Calu3 (cell line): ENCODE measurements at places on chromosomes 16 and 17. TPM values are rescaled to one million over a fixed set of nuclear protein-coding genes. Genes with fewer than 3 reads are reported as not detected.

CCDC144A gene
- 15.9 and 16.8 TPM in 2 replicates for total RNA-seq

CHST5 gene
- 0.42 and 0.64 TPM in 2 replicates for total RNA-seq

SMIM36 gene
- total RNA-seq, result not detected in 2 replicates

ZNF385C gene
- 4.0 and 6.3 TPM in 2 replicates for total RNA-seq

DNAH3 gene
- 0.21 and 0.64 TPM in 2 replicates for total RNA-seq

MILR1 gene
- 4.9 and 7.6 TPM in 2 replicates for total RNA-seq

KCNH6 gene
- total RNA-seq, result not detected in 2 replicates

CCL5 gene
- total RNA-seq, result 7.0 and 28.7 TPM in 2 replicates

TM4SF5 gene
- total RNA-seq, result 0.54 and 0.56 TPM in 2 replicates

SRL gene
- 0.12 TPM in 1 of 2 replicates, not detected in the other for total RNA-seq

KIAA0753 gene
- total RNA-seq, result 19.8 and 25.9 TPM in 2 replicates

DHX58 gene
- total RNA-seq, result 45.6 and 77.5 TPM in 2 replicates

SPECC1 gene
- 42.3 and 53.5 TPM in 2 replicates for total RNA-seq
